Esophagus mucosa (tissue), 1 donor: ENCODE measurements at places on chromosomes 5 and 9.
A peak's percentile ranks its signal among the peaks of the same experiment; 100 is the strongest.

- no peak for ATAC-seq
Measured at GRCh38 chr5:60010328-60010727, 116.8 kb upstream of the PDE4D start.

GRCh38 chr5:134240421-134240962 lies 14.6 kb upstream of the PPP2CA start:
- ATAC-seq, result peak; percentile 83

DNA sequence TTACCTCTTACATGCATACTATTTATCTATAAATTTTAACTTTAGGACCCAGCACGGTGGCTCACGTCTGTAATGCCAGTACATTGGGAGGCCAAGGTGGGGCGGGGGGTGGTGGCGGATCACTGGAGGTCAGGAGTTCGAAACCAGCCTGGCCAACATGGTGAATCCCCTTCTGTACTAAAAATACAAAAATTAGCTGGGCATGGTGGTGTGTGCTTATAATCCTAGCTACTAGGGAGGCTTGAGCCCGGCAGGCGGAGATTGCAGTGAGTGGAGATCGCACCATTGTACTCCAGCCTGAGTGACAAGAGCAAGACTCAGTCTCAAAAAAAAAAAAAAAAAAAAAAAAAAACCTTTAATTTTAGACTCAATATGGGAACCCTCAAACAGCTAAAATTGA lies 1582.6 kb upstream of the NUDT12 start:
- no peak for ATAC-seq

DNA sequence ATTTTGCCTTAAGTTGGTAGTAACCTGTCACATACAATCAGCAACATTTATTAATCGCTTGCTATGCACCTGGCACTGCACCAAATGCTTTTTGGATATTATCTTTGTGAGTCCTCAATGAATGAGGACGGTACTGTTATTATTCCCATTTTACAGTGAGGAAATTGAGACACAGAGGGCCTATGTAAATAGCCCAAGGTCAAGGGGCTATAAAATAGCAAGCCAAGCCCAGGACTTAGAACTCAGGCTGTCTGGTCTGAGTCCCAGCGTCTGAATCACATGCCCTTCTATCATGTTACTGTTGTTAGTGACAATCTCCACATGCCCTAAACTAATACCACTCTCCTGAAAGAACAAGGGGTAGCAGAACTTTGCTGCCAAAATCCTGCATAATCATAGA lies 60.0 kb downstream of the ERAP1 start:
- no peak for ATAC-seq

GRCh38 chr9:114263853-114264510 lies 58.9 kb upstream of the ORM1 start:
- ATAC-seq, result no peak

- ATAC-seq, result peak; percentile 35
Measured at GRCh38 chr5:179801304-179802206, 5.1 kb downstream of the MGAT4B start.

GRCh38 chr9:34958411-34958982 lies 412 bp downstream of the PHF24 start:
- ATAC-seq, result no peak

GRCh38 chr9:120375316-120375715 lies 204.7 kb downstream of the CDK5RAP2 start:
- ATAC-seq, result no peak

DNA sequence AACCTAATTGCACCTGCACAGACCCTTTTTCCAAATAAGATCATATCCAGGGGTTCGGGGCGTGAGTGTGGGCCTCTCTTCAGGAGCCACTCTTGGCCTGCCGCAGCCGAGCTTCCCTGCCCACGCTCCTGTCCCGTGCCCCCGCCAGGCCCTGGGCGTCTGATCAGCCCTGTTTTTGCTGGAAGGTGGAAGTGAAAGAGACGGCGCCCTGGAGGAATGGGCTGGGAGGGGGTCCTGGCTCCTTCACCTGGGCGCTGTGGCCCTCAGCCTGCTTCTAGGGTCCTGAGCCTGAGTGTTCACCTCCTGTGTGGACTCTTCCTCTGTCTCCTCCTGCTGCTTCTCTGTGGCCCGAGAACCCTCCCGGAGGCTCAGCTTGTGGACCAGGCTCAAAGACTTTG lies 11.2 kb upstream of the COL5A1 start:
- no peak for ATAC-seq

GRCh38 chr9:127915325-127915752 lies 1.5 kb downstream of the ST6GALNAC4 start:
- ATAC-seq, result no peak

DNA sequence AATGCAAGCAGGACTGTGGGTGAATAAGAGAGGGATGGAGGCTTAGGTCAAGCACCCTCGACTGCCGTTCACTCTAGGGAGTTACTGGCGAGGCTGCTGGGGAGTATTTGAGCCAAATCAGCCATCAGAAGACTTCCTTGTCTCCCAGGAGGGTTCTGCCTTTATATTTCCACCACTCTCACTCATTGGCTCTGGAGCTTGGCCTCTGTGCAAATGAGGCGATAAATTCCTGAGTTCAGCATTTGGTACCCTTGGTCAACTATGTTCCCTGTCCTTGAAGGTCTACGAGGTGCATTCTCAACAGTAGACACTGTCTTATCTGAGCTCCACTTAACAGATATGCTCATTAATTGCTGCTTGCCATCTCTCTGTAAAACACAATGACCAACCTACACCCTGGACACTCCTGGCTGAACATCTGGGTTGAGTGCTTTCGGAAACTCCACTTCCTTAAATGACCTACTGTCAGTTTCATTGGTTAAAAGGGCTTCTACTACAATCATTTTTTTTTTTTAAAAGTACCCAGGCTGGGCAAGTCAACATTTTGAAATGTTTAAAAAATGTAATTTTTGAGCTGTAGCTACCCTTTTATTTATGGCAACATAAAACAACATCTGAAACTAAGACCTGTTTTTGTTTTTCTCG lies 153.2 kb downstream of the NTRK2 start:
- no peak for ATAC-seq

GRCh38 chr9:107942856-107943255 lies 453.3 kb upstream of the KLF4 start:
- peak; percentile 45 for ATAC-seq

DNA sequence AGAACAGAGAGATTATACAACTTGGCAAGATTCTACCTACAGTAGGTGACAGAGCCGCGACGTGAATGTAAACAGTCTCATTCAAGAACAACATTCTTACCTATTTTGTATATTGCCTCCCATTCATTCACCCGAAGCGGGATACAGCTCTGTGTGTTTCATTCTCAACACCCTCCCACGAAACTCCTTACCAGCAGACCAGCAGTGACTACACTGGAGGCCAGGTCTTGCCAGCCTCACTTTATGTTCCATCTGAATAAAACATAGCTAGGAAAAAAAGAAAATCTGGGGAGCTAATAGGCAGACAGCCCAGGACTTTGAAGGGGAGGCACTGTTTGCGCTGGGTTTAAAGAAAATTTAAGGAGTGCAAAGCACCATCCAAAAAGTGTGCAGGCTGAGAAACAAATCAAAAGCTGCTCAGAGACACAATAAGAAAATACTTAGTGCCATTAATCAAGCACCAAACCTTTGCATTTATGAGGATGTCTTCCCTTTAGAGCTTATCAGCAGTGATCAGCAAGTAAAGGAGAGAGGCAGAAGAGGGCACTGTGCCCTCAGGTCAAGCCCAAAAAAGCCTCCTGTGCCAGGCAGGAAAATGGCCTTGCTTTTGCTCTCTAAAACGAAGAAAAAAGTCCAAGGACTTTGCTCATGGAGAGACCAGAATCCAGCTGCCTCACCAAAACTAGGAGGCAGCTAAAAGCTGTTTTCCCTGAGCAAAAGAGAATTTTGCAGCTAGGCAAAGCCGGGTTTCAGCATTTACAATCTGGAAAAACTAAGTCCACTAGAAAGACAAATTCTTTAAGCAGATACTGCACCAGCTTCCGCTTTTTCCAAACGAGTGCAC lies 295.1 kb downstream of the BNC2 start:
- ATAC-seq, result no peak
